OCI-LY7 (cell line): ENCODE measurements at places on chromosomes 13 and 19.

- DNase-seq, result no peak
Measured at GRCh38 chr13:35866801-35867200, 264.4 kb downstream of the DCLK1 start.

- no peak for DNase-seq
Measured at GRCh38 chr19:1042689-1043511, 3.0 kb downstream of the ABCA7 start.

DNA sequence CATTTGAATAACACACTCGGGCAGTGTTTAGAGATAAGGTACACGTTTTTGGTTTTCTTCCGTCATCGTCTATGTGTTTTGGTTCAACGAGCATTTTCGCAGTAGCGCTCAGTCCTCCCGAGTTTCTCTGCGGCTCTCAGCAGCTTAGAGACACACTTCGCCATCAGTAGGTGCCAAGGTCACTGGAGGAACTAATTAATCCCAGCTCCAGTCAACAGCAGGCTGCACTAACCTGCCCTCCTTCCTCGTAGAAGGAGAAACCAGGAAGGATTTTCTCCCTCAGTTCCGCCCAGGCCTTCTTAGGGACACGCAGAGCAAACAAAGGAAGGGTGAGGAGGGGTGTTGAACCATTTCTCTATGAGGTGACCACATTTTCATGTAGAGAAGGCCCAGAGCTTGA, 12.6 kb downstream of the MBNL2 start:
- DNase-seq, result no peak

DNA sequence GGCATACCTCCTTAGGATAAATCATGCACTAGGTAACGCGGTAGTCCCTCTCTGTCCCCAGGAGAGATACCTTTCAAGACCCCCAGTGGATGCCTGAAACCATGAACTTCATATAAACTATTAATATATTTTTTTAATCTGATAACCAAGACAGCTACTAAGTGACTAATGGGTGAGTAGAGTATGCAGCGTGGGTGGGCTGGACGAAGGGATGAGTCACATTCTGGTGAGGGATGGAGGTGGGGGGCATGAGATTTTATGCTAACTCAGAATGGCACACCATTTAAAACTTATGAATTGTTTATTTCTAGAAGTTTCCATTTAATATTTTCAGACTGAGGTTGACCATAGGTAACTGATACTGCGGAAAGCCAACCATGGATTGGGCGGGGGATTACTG, 46.2 kb downstream of the CDK8 start:
- no peak for DNase-seq

- peak; percentile 34 for DNase-seq
Measured at GRCh38 chr13:87810391-87810801, 139.2 kb downstream of the SLITRK5 start.
